Activated CD4-positive, alpha-beta T cell treated with anti-CD3 and anti-CD28 coated beads, Interleukin-2, Interleukin-6, amounts not matched to agents 100 ng/mL and 50 ng/mL, durations not matched to agents 16 hours and 8 hours (primary cell): ENCODE measurements at places on chromosomes 1 and 21.

DNA sequence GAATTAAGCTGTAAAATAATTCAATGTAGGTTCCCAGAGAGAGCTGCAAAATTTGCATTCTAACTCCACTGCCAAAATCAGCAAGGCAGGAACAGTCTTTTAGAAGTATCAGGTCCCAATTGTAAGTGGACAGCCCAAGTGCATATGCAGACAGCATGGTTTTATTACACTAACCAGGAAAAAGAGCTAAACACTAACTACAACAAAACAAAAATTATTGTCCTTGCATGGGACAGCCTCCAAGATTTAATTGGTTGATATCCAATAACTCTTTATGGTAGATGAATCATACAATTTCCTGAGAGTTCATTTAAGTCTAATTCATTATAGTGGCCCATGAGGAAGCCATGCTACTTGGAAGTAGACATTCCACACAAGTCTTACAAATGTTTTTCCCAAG, 154.3 kb upstream of the ZNF648 start:
- no peak for DNase-seq

DNA sequence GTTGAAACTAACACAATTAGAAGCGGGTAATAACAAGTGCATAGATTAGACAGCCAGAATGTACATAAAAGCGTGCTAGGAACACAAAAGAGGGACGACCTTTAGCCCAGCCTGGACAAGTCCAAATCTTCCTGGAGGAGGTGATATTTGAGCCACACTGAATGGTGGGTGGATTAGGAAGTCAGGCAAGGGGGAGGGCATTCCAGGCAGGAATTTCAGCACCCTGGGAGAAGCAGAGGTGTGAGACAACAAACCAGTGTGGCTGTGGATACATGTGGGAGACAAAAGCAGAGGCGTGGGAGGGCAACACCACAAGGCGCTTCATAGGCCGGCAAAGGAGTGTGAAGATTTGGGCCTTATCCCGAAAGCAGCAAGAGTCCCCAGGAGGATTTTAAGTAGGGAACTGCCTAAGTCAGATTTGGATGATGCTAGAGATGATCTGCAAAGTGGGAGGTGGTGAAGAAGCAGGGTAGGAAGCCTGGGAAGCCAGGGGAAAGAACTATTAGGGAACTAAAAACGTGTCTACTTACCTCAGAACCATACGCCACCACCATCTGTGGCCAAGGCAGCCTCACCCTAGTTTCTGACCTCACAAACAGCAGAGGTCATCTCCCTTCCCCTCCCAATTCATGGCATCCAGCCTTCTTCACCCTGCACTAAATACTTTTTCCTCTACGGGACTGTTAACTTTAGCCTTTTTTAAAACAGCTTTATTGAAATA, 81.8 kb downstream of the GLUL start:
- DNase-seq, result no peak

DNA sequence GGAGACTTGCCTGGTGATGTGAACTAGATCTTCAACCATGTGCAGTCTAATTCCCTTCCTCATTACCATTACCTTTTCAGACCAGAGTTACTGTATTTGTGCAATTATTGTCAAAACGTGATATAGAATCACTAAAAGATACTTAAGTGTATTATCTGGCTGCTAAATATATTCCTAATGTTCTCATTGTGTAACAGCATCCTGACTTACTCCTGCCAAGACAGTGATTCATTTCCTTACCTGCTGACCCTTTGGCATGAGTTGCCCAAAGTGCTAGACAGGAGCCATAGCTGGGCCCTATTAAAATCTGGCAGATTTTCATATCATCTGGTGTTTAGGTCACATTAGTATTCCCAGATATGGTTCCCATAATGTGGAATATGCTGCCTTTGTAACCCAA, 598.3 kb upstream of the CAMK1G start:
- no peak for DNase-seq

- no peak for DNase-seq
Observed at GRCh38 chr1:8520483-8520966, 202.6 kb downstream of the SLC45A1 start.

- DNase-seq, result no peak
Observed at GRCh38 chr1:6328091-6328490, 65.5 kb downstream of the ACOT7 start.

GRCh38 chr1:46379996-46380395, 14.1 kb upstream of the FAAH start:
- DNase-seq, result no peak

GRCh38 chr1:55640708-55641473, 425.7 kb upstream of the USP24 start:
- DNase-seq, result peak; percentile 5

- DNase-seq, result peak; percentile 89
Observed at GRCh38 chr1:212678456-212679410, 20.9 kb downstream of the BATF3 start.

GRCh38 chr1:153394391-153394790, 3.5 kb upstream of the S100A8 start:
- no peak for DNase-seq

DNA sequence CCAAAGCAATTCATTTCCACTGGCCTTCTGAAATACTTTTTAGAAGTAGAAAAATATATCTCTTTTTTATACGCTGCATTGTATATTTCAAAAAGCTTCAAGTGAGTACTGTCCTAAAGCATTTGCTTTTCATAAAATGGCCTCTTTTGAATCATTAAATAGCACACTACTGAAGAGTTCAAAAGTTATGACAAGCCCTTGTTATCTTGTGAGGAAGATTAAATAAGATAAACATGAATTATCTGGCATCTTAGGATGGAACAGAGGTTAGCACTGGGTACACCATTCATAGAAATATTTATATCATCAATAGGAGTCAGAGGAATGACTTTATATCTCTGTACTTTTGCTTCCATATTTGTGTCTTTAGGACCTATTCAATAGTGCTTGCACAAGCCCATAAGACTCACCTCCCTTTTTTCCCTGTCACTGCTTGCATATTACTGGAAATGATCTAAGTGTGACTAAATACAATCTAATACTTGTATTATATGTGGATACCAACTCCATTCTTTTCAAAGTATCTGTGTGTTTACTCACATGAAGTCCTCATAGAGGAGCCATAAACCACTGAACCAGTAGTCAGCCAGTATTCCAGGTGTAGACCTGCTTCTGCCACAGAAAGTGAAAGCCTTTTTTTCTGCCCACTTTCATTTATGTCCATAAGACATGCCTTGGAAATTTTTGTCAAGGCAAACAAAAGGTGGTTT, 274.2 kb upstream of the C1orf105 start:
- DNase-seq, result no peak

GRCh38 chr21:43689556-43690337, 29.2 kb upstream of the PDXK start:
- DNase-seq, result no peak

DNA sequence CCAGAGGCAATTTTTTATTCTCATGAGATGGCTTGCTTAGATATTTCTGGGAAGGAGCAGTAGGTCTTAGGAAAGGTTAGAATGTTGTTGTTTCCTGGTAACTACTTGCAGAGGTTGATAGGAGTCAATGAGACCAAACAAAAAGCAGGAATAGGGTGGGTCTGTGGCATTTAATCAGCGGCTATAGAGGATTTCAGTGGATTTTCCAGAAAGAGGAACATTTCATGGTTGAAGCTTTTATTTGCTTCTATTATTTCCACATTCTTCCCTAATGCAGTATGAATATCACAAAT, 111.3 kb upstream of the PALMD start:
- no peak for DNase-seq

GRCh38 chr21:26505211-26505610, 67.9 kb downstream of the CYYR1 start:
- no peak for DNase-seq

- DNase-seq, result no peak
Observed at GRCh38 chr21:42669041-42669440, 15.6 kb downstream of the PDE9A start.

GRCh38 chr21:45060089-45060488, 14.3 kb upstream of the ADARB1 start:
- DNase-seq, result no peak

- DNase-seq, result no peak
Observed at GRCh38 chr1:203769505-203770343, 4.7 kb downstream of the LAX1 start.

GRCh38 chr1:55331351-55331750, 116.2 kb upstream of the USP24 start:
- no peak for DNase-seq

DNA sequence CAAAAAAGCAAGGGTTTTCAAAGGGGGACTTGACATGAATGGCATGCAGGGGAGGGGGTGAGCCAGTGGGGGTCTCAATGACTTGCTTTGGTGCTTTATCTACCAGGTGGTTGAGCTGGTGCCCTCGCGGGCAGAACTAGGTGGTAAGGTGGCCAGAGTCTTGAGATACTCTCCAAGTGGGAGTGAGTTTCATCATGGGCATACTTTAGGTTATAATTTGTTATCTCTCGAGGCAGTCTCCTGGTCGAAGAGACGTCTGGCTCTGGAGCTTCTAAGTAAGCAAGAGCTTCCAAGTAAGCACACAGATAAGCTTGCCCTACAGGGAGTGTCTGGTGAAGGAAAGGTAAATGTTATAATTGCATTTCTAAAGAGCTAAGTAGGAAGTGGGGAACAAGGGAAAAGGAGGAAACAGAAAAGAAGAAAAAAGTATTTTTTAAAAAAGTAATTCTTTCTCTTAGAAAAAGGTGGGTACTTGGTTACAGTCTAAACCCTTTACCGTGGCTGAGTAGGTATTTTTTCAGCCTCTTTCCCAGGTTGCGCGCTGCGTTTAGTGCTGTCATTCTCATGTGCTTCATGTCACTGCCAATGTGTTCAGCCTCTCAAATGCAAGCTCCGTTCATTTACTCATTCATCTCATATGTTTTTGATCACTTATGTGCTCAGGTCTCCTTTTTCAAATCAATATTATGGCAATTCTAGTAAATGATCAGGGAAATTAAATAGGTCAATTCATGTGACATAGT, 31.6 kb upstream of the DNAJC6 start:
- DNase-seq, result no peak

DNA sequence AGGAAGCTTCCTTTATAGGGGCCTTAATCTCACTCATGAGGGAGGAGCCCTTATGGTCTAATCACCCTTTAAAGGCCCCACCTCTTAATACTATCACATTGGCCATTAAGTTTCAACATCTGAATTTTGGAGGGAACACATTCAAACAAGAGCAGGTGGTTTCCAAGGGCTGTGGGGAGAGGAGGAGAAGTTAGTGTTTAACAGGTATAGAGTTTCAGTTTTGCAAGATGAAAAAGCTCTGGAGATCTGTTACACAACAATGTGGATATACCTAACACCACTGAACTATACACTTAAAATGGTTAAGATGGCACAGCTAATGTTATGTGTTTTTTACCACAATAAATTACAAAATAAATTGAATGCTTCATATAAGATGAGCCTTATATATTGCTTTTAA, 113.4 kb upstream of the DNAH14 start:
- no peak for DNase-seq

DNA sequence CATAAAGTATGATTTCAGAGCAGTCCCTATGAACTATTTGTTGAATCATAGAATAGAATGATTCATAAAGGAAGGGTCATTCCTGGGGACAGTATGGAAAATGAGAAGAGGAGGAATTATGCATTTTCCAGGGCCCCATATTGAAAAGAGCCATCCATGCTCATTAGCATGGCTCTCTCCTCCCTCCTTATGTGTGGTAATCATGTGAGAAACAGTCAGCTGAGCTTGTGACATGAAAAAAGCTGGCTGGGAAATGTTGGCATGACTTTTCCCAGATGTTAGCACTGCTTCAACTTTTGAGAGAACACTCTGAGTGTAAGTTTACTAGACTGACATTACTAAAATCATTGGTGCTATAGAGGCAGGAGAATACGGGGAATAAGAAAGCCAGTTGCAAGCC, 16.1 kb downstream of the TRIM67 start:
- no peak for DNase-seq

- no peak for DNase-seq
Observed at GRCh38 chr1:1603671-1604373, 3.9 kb upstream of the FNDC10 start.

- no peak for DNase-seq
Observed at GRCh38 chr1:193448682-193449461, 262.5 kb upstream of the B3GALT2 start.

GRCh38 chr1:210250665-210250997, 18.0 kb downstream of the SERTAD4 start:
- no peak for DNase-seq

DNA sequence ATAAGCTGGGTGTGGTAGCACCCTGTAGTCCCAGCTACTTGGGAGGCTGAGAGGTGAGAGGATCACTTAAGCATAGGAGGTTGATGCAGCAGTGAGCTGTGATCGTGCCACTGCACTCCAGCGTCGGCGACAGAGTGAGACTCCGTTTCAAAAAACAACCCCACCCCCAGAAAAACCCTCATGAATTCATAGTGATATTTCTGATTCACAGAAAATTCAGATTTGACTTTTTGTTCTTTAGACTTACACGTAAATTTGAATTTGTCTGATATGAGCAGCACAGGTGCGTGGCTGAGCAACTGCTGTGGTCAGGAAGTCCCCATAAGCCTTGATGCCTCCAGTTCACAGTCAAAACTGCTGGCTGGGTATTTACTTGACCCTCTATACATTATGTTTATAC, 10.0 kb upstream of the MORC3 start:
- peak; percentile 72 for DNase-seq

GRCh38 chr1:201792534-201793305, 36.2 kb upstream of the IPO9 start:
- DNase-seq, result peak; percentile 67

- DNase-seq, result no peak
Observed at GRCh38 chr1:147238053-147238902, 4.2 kb upstream of the CHD1L start.

DNA sequence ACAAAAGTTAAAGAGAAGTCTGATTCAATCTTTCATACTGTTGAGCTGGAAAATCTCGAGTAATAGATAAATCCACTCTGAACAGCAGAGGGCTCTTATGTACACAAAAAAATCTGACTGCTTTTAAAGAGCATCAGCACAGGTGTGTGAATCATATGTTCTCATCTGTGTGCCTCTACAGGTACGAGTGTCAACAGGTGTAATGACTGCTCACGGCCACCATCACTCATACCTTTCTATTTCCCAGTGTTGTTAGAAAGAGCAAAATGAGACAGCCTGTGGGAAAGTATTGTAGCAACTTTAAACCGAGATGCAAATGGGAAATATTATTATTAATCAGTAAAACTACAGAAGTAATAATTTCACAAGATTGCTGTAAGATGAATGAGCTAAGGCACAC, 49.0 kb upstream of the SCAF4 start:
- DNase-seq, result no peak

DNA sequence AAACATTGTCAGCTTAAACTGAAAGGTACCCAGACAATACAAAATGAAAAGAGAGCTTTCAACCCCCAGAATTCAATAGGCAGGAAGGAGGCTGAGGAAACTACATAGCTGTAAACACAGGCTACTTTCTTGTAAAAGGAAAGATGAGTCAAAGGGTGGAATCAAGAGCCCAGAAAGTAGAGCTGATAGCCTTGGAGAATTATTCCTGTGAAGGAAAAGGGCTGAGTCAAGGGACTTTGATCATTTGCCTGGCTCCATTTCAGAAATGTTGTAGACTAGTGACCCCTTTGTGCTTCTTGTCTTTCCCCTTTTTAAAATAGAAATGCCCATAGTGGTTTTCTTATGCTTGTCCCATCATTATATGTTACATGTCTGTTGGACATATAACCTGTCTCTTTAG, 597.6 kb downstream of the ADGRL2 start:
- no peak for DNase-seq
